ENCODE measurements at places on chromosomes 4 and X.

DNA sequence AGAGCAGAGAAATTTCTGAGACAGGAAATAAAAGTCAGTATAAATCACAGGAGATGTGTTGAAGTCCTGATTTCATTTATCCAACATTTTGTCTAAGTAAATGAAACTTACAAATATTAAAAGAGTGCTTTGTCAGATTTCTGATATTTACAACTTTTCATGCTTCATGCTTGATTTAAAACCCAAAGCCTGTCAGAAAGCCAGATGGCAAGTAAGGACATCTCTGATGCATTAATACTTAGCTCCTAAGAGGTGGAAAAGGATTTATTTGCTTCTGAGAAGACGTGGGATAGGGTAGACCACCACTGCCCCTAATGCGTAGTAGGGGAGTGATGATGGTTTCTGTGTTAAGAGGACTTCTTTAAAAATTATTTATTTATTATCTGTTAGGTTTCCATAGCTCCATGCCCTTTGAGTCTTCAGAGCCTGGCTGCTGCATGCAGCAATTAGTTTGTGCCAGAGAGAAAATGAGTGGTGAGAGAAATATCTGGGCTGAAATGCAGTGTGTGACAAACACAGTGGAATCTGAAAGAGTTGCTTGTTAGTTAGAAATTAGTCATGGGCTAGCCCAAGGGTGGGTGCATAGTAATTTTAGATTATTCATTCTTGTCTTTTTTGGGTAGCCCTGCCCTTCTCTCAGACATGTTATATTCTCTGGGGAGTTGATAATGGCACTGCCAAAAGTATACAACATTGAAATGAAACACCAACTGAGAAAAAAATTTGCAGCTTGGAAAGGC, 333.8 kb downstream of the C4orf33 start:
- ATAC-seq = peak; percentile 55

DNA sequence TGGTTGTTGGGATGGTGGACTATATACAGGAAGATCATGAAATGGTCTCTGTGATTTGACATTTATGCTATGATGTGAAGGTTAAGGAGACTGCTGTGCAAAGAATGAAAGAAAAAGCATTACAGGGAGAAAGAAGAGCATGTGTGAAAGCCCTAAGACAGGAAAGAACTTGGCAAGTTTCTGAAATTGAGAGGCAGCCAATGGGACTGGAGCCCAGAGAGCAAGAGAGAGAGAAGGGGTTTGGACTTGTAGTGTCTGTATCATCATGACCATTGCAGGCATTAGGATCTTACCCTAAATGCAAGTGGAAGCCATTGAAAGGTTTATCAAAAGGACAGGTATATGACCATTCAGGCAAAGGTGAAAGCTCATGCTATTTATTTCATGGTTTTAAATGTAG, 147.1 kb downstream of the NAA11 start:
- no peak for ATAC-seq

DNA sequence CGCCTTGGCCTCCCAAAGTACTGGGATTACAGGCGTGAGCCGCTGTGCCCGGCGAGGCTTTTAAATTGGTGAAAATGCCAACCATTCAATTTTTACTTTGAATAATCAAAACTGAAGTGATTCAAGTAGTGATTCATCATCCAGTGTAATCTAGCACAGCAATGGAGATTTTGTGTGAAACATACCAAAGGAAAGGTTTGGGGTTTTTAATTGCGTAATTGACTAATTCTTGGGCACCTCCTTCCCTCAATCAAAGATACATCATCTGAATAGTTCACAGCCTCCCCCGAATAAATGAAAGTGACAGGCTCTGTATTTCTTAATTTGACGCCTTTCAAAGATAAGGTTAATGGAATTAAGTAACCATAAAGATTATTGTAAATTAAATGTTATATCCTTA, 69.0 kb downstream of the DMD start:
- ATAC-seq = no peak

DNA sequence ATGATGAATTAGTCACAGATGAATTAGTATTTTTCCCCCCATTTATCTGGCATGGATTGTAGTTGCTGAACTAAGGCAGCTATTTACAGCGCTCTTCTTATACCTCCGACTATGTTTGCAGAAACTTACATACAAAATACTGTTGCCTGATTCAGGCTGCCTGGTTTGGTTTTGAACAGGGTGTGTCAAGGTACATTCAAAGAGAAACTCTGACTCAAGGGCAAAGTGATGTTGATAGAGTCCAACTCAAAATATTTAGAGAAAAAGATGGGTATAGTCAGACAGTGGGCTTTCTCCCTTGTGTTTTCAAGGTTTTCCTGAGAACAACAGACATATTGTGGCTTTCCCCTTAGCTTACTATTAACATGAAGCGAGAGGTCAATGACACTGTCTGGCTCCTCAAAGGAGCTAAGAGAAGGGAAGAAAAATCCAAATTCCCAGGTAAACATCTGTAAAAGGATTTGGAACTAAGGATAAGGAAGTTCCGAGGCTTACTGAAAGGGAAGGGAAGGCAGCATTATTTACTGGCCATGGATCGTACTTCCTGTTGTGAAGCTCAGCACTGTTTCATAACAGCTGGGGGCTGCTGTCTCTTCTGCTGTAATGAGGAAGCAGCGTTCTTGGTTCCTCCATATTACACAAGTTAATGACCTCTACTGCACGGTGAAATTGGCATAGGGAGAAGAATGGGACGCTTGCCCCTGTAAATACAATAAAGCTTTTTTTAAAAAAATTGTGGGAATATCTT, 30.9 kb downstream of the FAM9C start:
- ATAC-seq = no peak

GRCh38 chr4:104411502-104411901, 83.2 kb downstream of the CXXC4 start:
- ATAC-seq = peak; percentile 54

DNA sequence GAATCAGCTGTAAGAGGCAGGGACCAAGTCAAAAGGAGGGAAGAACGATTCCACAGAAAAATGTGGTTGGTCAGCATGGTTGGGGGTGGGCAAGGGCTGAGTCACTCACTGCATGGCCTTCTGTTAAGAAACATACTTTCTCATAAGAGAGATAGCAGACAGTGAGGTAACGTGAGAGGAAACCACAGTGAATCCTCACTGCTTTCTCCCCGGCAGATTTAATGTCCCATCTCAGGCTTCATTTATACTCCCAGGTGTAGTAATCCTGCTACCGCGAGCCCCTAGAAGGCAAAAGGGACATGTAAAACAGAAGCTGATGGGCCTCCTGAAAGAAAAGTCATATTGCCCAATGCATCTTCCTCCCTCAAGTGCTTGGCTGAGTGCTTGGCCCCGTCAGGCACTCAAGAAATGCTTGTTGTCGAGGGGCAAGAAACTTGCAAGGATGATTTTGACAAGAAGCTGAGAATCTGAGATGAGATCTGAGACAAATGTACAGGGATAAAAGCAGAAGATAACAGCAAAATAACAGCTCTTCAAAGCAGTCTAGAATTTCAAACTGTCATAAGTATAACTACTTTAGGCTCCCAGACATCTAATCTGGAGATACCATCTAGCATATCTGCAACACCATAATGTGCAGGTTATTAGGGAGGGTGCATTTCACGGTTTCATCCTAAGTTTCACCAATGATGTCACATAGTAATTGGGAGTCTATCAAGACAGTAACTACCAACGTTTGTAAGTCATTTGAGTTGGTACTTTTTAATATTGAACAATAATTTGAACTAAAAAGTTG, 40.2 kb downstream of the SH3KBP1 start:
- ATAC-seq = no peak

GRCh38 chrX:147900349-147900748, 11.4 kb upstream of the FMR1 start:
- ATAC-seq = peak; percentile 16

- no peak for ATAC-seq
These were observed 7.3 kb upstream of the KLHL8 start for GRCh38 chr4:87227751-87228151.

- ATAC-seq = no peak
These were observed 9.9 kb downstream of the TMSB4X start for GRCh38 chrX:12984603-12985319.

DNA sequence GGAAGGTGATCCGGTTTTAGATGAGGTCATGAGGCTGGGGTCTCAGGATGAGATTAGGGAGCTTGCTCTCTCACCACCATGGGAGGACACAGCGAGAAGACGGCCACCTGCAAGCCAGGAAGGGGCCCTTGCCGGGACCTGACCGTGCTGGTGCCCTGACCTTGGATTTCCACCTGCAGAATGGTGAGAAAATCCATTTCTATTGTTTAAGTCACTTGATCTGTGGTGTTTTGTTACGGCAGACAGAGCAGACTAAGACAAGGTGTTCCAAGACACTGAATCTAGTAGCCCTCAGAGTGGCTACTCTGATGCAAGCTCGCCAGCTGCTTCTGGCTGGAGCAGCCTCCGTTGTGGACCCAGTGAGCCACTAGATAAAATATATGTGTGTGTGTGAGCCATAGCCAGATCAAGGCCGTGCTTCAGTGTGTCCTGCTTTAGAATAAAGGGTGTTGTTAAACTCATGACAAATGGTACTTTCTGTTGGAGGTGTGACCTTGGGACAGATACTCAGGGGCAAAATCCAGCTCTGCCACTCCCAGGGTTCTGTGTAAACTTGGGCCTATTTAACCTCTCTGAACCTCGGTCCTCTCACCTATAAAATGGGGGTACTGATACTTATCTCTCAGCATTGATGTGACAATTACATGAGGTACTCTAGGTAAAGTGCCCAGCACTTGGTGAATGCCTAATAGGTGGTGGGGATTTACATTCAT, 67.9 kb upstream of the STX18 start:
- ATAC-seq = no peak

GRCh38 chr4:117417856-117418255, 332.5 kb upstream of the TRAM1L1 start:
- ATAC-seq = no peak

DNA sequence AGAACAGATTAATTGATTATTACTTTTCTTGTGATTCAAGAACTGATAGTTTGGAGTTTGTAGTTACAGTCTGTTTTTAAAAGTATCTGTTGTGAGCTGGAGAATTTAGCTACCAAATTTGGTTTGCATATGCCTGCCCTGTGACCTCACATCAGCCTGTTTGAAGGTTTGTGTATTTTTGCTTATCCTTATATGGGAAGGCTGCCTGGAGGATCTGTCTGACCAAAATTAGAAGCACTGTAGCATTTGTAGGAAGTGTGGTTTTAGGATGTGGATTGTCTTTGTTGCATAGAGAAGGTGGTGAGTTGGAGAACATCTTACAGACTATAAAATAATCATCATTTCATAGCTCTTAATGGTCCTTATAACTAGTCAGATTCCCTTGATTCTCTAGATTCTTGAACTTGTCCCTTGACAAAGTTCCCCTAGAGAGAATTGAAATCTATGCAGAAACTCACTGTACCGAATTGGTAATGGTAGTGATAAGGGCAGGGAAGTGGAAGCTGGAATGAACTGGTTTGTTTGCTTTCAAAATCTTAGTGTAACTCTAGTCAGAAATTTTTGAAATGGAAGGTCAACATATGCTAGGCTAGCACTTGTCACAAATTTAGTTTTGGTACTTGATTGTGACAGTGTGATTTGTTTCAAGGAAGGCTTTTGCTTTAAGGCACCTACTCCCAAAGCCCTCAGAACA, 57.3 kb downstream of the SH3BGRL start:
- peak; percentile 86 for ATAC-seq

DNA sequence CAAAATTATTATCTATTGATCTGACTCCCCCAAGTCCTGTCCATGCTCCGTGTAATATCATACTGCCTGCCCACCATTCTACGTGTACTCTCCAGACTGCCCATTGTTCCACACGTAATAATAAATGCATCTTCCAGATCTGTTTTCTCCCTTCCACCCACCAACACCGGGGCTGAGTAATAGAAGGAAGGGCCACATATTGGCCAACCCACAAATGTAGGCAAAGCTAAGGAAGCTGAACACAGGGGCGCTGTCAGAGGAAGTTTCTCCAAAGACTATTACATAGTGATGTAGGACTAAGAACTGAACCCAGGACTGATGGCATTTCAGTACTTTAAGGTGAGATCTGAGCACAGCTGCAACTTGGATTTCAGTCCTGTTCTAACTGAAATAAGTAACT, 135.8 kb upstream of the GUCY1A1 start:
- ATAC-seq = no peak

- no peak for ATAC-seq
These were observed 803.0 kb downstream of the DMD start for GRCh38 chrX:32408389-32408788.

- ATAC-seq = no peak
These were observed 58.0 kb downstream of the PPEF2 start for GRCh38 chr4:75844151-75844662.

DNA sequence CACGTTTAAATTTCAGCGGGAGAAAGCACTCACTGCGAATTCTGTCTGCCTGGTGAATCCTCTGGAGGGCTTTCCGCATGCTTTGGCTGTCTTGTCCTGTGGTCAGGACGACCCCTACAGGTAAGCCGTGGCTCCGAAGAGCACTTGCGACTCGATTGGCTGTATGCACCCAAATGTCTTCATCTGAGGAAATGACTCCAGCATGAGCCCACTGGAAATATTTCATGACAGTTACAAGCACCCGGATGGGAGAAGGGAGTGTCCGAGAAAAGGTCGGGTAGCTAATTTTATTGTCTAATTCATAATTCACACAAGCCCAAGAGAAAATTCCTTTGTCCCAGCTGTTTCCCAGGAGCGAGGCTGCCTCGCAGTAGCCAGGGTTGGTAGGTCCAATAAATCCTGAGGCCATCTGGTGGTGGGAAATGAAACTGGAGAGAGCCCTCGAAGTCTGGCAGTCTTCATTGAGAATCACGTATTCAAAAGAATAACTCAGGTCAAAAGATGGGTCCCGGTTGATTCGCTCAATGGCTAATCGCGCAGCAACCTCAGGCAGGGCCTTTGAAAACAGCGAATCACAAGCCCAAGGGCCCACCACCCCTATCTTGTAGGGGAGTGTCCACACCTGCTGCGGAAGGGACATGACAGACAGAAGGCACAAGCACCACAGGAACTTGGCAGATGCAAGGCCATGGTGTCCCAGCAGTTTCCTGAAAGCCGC, 6.6 kb downstream of the GUCY2F start:
- ATAC-seq = peak; percentile 95

DNA sequence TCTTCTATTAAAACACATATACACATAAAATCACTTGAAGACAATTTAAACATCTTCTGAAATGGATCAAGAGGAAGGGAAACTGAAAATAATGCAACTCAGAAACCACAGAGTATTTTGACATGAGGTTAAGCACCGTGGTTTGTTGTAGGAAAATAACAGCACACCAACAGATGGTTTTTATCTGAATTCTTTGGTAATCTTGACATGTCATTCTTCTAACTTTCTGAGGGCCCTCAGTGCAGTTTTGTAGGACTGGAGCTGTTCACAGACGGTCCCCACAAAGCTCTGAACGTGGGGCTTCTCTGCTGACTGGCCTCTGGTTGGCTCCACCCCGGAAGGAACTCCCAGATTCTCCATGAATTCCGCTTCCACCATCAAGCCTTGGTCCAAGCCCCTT, 16.0 kb upstream of the TLR8 start:
- no peak for ATAC-seq

DNA sequence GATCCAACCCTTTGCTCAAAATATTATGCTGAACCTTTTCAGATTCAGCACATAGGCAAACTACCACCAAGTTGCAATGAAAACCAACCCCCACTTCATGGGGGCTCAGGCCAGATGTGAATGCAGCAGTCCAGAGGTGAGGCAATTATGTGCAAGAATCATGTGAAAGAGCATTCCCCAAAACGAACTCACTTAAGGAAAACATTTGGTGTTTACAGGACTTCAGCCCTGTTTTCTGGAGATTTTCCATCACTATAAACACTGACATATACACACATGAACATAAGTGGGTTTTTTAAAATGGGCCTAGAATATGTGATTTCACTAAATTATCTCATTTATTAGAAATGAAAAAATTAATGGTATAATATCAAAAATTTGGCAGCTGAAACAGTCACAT, 31.5 kb downstream of the BMP3 start:
- no peak for ATAC-seq
